ENCODE measurements at places on chromosomes 7 and 10.
A peak's percentile ranks its signal among the peaks of the same experiment; 100 is the strongest.

GRCh38 chr7:64494912-64495461 is 67.9 kb downstream of the ZNF680 start:
- no peak for DNase-seq

GRCh38 chr10:88793712-88794299 is 8.7 kb upstream of the LIPM start:
- DNase-seq, result peak; percentile 15

DNA sequence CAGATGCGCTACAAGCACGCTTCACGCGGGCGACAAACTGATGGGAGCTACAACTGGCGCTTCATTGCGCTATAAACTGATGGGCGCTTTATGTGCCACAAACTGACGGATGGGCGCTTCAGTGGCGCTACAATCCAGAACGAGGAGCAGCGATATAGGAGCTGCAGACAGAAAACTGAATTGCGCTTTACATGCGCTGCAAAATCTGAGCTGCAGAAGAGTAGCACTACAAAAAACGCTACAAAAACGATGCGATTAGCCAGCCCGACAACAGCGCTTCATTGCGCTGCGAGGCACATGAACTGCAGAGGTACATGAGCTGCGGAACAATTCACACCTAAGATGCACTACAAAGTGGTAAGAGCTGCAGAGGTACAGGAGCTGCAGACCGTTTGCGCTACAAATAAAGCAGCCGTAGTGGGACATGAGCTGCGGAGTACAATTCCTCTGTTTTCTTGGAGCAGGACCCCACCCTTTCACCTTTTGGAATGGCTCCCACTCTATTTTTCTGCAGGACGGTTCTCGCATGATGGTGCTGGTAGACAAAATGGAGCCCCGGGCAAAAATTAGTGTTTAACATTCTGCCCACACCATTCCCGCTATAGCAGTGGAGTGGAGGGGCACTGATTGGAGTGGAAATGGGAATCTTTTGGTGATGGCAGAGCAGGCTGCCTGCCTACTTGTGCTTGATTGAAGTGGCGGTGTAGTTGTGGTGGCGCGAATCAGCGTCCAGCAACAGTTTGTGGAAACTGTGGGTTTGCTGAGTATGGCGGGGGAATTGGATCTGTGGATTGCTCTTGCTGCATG is 1.2 kb upstream of the SGCE start:
- DNase-seq, result no peak

DNA sequence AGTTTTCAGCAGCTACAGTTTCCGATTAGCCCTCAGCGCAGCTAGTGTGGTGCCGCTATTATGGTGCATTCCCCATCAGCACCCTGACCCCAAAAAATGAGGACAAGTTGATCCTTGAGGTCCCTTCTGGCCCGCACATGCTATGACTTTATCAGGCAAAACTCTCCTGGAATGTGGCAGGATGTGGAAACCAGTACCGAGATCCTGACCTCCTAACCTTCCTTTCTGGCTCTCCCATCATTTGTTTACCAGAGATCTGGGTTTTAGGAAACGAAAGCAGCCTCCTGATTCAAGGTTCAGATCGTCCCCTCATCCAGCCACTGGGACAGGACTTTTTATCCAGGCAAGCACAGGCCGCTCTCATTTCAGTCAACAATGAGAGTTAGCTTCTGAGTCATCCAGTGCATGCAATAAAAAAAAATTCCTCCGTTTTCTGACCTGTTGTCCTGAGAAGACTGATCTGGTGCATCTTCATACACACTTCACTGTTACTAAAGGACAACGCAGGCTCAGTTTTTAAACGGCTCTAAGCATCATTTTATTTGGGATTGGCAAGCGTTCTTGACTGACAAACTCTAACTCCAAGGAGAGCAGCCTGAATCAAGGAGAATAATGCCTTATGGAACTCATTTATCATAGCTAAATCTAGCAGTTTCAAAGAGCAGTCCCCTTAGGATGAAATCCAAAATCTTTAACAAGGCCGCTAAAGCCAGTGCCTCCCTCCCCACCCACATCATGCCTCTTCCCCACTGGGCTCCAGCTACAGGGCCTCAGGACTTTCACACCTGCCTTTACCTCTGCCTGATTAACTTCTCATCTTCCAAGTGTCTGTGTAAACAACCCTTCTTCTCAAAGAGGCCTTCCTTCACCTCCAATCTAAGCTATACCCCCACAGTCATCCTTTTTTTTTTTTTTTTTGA is 17.1 kb downstream of the PDLIM1 start:
- DNase-seq, result no peak

DNA sequence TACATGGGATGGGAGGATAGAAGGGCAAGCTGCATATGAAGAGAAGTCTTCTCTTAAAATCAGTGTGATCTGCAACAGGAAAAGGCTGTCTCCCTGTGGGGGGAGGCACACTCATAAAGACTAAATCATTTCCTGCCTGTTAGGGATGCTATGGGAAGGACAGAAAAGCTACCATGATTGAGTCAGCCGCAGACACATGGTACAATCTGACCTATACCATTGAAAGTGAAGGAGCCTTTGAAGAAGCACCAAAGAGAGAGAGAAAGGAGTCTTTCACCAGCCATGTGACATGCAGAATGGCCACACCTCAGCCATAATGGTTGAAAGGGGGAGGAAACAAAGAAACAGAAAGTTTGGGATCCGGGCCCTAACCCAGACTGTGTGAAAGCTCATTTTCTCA is 29.1 kb downstream of the NUDCD3 start:
- peak; percentile 37 for DNase-seq

- DNase-seq, result no peak
Observed at GRCh38 chr7:130492523-130493274, 814 bp downstream of the MEST start.

- DNase-seq, result no peak
Observed at GRCh38 chr10:114618722-114619121, 39.4 kb downstream of the ABLIM1 start.

DNA sequence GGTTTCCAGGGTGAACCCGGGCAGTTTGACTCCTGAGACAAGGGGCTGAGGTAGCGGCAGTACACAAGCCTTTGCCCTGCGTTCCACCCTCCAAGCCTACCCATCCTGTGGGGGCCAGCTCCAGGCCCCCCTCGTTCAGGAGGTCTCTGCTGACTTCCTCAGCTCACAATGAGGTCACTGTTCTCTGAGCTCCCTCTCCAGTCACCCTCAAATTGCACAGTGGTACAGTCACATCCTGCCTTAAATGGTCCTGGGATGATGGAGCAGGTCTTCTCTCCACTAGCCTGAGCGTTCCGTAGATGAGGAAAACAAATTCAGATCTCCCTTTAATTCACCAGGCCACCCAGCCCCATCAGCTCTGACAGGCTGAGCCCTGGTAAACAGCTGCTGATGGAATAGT is 90.2 kb downstream of the SH3PXD2A start:
- peak; percentile 15 for DNase-seq

DNA sequence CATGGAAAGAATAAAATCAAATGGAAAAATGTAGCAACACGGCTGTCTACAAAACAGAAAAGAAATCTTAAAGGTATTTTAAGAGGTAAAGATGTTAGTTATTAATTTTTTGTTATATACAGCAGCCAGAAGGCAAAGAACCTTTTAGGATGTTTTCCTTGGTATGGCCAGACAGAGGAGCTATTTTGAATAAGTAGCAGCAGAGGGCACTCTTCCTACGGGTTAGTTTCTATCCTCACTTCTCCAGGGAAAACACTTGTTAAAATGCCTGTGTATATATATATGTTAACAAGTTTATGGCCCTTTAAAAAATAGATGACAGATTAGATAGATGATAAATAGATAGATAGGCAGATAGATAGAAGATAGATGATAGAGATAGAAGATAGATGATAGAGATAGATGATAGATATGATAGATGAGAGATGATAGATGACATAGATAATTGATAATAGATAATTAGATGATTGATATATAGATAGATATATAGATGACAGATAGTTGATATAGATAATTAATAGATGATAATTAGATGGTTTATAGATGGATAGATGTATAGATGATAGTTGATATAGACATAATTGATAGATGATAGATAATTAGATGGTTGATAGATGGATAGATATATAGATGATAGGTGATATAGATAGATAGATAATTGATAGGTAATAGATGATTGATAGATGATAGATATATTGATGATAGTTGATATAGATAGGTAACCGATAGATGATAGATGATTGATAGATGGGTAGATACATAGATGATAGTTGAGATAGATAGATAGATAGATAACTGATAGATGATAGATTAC is 57.8 kb upstream of the WIPF3 start:
- DNase-seq, result no peak

DNA sequence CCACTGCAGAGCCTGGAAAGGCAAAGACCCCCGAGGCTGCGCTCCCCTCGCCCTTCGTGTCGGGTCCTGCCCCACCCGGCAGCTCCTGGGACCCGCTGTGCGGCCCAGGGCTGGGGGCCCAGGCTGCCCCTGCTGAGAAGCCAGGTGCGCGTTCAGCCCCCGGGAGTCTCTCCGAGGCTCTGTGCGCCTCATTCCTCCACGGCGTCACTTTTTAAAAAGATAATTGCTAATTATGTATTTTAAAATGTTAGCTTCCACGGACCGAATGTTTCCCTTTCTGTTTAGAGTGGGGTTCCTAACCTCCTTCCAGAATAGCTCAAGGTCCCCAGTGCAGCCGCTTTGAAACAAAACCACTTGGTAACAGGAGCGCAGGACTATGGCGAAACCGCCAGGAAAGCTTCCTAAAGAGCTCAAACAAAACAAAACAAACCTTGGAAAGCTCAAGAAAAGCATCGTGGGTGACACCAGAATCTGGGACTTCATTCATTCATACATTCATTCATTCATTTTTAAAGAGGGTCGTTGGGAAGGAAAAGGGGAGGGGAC is 45.6 kb downstream of the PDIA4 start:
- DNase-seq, result no peak

- DNase-seq, result no peak
Observed at GRCh38 chr10:66349726-66350125, 576.1 kb upstream of the LRRTM3 start.

GRCh38 chr7:108322925-108323832 is 133.1 kb downstream of the NRCAM start:
- no peak for DNase-seq

- DNase-seq, result peak; percentile 35
Observed at GRCh38 chr10:43137717-43138020, 576 bp upstream of the CSGALNACT2 start.

DNA sequence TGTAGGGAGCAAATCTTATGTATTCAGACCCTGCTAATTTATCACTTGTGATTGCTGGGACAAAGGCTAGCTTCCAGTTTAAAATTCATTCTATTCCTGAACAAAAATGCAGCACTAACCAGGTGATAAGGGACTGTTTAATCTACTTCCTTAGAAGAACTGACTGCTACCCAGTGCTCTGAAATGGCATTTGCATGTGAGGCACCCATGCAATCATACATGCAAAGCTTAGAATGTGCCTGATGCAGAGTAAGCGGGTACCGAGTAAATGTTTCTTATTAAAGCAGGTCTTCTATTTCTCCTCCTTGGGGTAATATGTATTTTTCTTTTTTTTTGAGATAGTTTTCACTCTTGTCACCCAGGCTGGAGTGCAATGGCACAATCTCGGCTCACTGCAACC is 54.5 kb downstream of the NEURL1 start:
- DNase-seq, result no peak

- DNase-seq, result peak; percentile 59
Observed at GRCh38 chr10:58755677-58756076, 243.0 kb downstream of the BICC1 start.

GRCh38 chr7:151056666-151057505 is 811 bp downstream of the CDK5 start:
- no peak for DNase-seq

GRCh38 chr10:12353399-12354242 is 4.3 kb downstream of the CAMK1D start:
- DNase-seq, result no peak

- DNase-seq, result no peak
Observed at GRCh38 chr7:144473908-144474307, 70.4 kb upstream of the NOBOX start.
